Keratinocyte (primary cell): ENCODE measurements at places on chromosomes 1 and 21.
A peak's percentile ranks its signal among the peaks of the same experiment; 100 is the strongest.

DNA sequence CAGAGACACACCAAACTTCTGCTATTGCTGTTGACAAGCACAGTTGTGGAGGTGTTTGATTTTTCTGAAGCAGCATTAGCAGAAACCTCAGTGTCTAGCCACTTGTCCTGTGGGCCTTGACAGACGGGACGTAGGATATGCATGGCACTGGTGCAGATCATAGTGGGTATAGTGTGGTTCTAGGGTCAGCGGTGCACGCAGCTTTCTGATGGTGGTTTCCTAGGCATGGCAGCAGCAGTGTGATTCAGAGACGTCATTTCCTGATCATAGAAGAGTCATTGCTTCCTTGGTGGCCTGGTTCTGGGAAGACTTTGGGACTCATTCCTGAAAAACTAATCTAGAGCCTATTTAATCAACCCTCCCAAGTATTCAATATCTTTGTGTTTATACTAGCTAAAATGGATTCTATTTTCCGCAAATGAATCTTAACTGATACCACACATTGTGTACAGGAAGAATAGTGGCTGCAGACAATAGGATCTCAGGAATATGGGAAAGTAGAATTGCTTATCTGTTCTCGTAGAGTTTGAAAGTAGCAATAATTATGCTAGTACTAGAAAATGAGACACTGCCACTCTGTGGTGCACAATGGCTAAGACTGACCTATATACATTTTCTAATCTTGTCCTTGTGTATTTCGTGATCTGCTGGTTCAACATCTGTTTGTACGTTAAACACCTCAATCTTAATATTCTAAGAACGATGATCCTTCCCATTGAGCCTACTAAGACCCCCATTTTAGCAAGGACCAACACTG lies 2.8 kb upstream of the USP1 start:
- H3K27me3 ChIP-seq, result no peaks in the 10 kb centered on the region
- H3K27ac ChIP-seq, result no peak overlapping the region
- H3K4me3 ChIP-seq, result no peak overlapping the region
- no peak for DNase-seq
- H3K36me3 ChIP-seq, result no peaks in the 10 kb centered on the region

GRCh38 chr1:178262120-178262500 lies 168.2 kb downstream of the RASAL2 start:
- no peaks in the 10 kb centered on the region for H3K27me3 ChIP-seq
- no peak for DNase-seq
- peaks cover 13% of the 10 kb centered on the region for H3K4me1 ChIP-seq
- no peak overlapping the region for H3K27ac ChIP-seq

DNA sequence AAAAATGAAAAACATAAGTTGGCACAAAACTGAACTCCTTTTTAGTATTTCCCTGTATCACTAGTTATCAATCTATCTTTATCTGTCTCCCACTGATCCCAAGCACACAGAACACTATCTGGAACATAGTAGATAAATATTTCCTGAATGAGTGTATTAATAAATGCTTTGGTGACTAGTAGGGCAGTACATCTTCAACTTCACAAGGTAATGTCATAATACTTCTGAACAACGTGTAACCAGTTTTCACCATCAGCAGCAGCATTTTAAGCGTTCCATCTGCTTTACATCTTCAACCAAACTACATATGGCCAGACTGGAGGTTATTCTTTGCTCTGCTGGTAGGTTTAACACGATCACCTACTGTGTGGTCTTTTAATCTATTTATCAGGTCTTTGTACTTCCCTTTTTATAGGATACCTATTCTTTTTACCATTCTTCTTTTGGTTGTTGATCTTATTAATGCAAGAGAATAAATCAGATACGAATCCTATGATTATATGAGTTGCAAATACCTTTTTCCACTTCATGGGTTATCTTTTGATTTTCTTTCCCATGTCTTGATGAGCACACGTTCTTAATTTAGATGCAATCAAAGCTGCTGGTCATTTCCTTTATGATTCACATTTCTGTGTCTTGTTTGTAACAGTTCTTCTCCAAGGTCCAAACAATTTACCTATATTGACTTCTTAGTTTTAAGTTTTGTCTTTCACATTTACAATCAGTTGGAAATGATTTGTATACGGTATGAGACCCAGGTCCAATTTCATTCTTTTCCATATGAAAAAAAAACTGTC lies 16.3 kb downstream of the GPBP1L1 start:
- H3K27me3 ChIP-seq, result no peaks in the 10 kb centered on the region
- peaks cover 7% of the 10 kb centered on the region for H3K36me3 ChIP-seq
- H3K27ac ChIP-seq, result no peak overlapping the region
- peaks cover 2% of the 10 kb centered on the region for H3K4me1 ChIP-seq
- H3K4me3 ChIP-seq, result no peak overlapping the region

- no peaks in the 10 kb centered on the region for H3K36me3 ChIP-seq
- no peak overlapping the region for H3K27ac ChIP-seq
- no peaks in the 10 kb centered on the region for H3K4me1 ChIP-seq
- no peak for DNase-seq
Measured at GRCh38 chr1:188466539-188466938, 1637.8 kb downstream of the PLA2G4A start.

- peaks cover 17% of the 10 kb centered on the region for H3K4me1 ChIP-seq
- H3K36me3 ChIP-seq, result no peaks in the 10 kb centered on the region
- no peak overlapping the region for H3K4me3 ChIP-seq
Measured at GRCh38 chr1:203891950-203892349, 30.6 kb downstream of the SNRPE start.

- no peak for DNase-seq
- H3K27ac ChIP-seq, result no peak overlapping the region
- no peaks in the 10 kb centered on the region for H3K27me3 ChIP-seq
- H3K36me3 ChIP-seq, result no peaks in the 10 kb centered on the region
Measured at GRCh38 chr1:203091199-203091477, 5.3 kb upstream of the MYOG start.

- peaks cover 22% of the 10 kb centered on the region for H3K4me1 ChIP-seq
- DNase-seq, result no peak
- no peaks in the 10 kb centered on the region for H3K36me3 ChIP-seq
- H3K27me3 ChIP-seq, result no peaks in the 10 kb centered on the region
- no peak overlapping the region for H3K4me3 ChIP-seq
Measured at GRCh38 chr21:38784458-38785266, 21.1 kb upstream of the ETS2 start.

DNA sequence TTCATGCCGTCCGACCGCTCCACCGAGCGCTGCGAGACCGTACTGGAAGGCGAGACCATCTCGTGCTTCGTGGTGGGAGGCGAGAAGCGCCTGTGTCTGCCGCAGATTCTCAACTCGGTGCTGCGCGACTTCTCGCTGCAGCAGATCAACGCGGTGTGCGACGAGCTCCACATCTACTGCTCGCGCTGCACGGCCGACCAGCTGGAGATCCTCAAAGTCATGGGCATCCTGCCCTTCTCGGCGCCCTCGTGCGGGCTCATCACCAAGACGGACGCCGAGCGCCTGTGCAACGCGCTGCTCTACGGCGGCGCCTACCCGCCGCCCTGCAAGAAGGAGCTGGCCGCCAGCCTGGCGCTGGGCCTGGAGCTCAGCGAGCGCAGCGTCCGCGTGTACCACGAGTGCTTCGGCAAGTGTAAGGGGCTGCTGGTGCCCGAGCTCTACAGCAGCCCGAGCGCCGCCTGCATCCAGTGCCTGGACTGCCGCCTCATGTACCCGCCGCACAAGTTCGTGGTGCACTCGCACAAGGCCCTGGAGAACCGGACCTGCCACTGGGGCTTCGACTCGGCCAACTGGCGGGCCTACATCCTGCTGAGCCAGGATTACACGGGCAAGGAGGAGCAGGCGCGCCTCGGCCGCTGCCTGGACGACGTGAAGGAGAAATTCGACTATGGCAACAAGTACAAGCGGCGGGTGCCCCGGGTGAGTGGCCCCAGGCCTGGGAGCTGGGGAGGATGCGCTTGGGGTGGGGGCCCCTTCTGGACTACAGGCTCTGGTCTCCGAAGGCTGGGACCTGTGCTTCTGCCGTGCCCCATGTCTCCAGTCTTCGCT lies 1.1 kb downstream of the SKI start:
- H3K4me1 ChIP-seq, result peaks cover 33% of the 10 kb centered on the region
- H3K4me3 ChIP-seq, result peak overlapping the region; percentile 54
- H3K27me3 ChIP-seq, result no peaks in the 10 kb centered on the region
- no peaks in the 10 kb centered on the region for H3K36me3 ChIP-seq
- H3K27ac ChIP-seq, result peak overlapping the region; percentile 75
- no peak for DNase-seq

GRCh38 chr1:18352636-18353265 lies 128.0 kb upstream of the KLHDC7A start:
- no peaks in the 10 kb centered on the region for H3K4me1 ChIP-seq
- no peaks in the 10 kb centered on the region for H3K27me3 ChIP-seq
- DNase-seq, result no peak
- H3K27ac ChIP-seq, result no peak overlapping the region

DNA sequence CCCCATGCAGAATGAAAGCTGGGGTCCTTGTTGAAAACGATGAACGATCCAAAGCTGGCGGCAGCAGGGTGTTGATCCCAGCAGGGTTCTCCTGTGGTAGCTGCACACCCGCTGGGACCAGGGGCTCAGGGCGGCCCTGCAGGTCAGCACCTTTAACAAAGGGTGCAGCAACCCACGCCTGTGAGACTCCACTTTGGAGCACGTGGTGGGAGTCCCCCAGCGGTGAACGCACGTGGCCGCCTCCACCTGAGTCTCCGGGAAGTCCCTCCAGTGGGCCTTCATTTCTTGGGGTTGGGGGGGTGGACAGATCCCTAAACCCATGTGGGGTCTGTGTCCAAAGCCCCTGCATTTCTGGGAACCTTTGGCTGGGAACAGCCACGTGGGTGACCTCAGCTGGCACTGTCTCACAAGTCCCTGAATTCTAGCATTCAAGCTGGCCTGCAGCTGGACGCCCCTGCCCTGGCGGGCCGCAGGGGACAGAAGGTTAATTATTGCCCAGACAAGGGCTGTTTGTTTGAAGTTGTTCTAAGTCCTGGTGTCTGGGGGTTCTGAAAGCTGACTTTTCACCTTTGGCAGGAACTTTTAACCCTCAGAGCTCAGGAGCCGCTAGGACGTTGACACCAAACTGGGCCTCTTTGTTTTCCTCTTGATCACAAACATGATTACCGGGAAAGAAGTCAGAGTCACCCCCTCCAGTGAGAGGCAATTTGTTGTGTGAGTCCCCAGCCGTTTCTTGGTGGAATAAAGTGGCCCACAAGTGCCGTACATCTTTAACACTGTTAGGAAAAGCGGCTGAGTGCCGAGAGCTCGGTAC lies 64.5 kb downstream of the COL18A1 start:
- no peaks in the 10 kb centered on the region for H3K27me3 ChIP-seq
- DNase-seq, result no peak
- no peak overlapping the region for H3K27ac ChIP-seq
- no peaks in the 10 kb centered on the region for H3K36me3 ChIP-seq
- H3K4me1 ChIP-seq, result peaks cover 31% of the 10 kb centered on the region

DNA sequence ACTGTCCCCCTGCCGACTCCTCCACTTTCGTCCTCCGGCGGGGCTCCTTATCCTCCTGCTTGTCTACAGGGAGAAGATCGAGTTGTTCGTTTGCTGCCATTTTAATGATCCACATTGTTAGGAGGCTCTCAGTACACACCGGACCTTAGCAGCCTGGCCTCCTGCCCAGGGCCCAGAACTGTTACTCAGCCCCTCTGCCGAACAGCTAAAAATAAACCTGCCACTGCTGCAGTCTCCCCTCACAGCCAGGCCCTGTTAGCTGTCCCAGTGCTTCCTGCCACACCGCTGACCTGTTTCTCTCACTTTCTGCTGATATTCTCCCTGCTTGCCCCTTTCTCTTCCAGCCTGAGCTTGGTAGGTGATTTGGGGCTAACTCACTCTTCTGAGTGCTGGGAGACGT lies 8.3 kb downstream of the MAPKAPK2 start:
- peaks cover 13% of the 10 kb centered on the region for H3K36me3 ChIP-seq
- peaks cover 11% of the 10 kb centered on the region for H3K4me1 ChIP-seq
- H3K27ac ChIP-seq, result no peak overlapping the region
- no peak for DNase-seq

DNA sequence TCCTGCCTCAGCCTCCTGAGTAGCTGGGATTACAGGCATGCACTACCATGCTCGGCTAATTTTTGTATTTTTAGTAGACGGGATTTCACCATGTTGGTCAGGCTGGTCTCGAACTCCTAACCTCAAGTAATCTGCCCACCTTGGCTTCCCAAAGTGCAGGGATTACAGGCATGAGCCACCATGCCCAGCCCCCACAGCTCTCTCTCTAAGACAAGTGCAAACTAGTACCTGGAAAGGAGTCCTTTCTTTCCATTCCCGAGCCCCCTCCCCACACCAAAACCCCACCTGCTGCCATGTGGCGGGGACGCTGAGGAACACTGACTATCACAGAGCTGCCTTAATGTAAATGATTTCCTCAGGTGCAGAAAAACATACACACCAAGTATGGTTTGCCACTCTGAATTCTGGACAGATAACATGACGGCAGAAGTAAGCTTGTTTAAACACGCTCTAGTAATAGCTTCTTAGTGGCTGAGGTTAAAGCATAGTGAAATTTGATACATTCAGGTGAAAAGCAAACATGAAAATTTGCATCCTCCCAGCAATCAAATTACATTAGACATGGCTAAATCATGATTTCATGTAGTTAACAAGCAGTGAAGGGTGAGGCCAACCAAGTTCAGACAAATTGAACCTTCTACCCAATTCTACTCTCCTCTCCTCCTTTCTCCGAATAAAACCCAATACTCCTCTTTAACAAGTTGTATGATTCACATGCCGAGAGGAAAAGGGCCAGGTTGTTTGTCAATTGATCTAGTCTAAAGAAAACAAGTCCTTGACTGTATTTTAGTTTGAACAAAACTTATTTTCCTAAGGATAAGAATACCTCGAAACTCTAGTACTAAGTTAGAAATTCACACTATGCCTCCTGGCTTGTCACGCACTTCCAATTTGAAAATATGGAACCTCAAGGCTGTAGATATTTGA lies 19.8 kb downstream of the ERRFI1 start:
- DNase-seq, result no peak
- H3K36me3 ChIP-seq, result peaks cover 12% of the 10 kb centered on the region
- H3K27me3 ChIP-seq, result no peaks in the 10 kb centered on the region
- H3K4me3 ChIP-seq, result peak overlapping the region; percentile 43
- peak overlapping the region; percentile 100 for H3K27ac ChIP-seq
- peaks cover 43% of the 10 kb centered on the region for H3K4me1 ChIP-seq

- DNase-seq, result no peak
- H3K4me3 ChIP-seq, result no peak overlapping the region
- no peaks in the 10 kb centered on the region for H3K27me3 ChIP-seq
- no peaks in the 10 kb centered on the region for H3K36me3 ChIP-seq
- H3K4me1 ChIP-seq, result peaks cover 5% of the 10 kb centered on the region
- no peak overlapping the region for H3K27ac ChIP-seq
Measured at GRCh38 chr1:212852105-212852688, 4.7 kb upstream of the SPATA45 start.

DNA sequence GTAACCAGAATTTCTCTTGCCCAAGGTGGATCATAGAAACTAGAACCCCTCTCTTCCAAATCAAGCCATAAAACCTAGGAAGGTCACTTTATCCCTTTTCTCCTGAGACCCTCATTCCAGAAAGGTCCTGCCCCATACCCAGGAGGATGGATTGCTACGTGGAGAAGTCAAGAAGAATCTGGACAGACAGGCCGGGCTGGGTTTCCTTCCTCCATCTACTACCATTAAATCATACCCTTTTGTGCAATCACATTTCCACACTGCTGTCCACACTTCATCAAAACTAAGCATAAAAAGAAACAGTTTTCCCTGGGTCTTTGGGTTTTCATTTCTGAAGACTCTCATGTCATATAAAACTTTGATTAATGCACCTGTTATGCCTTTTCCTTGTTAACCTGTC lies 65.4 kb downstream of the C21orf91 start:
- H3K27me3 ChIP-seq, result no peaks in the 10 kb centered on the region
- DNase-seq, result no peak
- no peak overlapping the region for H3K4me3 ChIP-seq
- H3K27ac ChIP-seq, result no peak overlapping the region
- H3K4me1 ChIP-seq, result no peaks in the 10 kb centered on the region
- no peaks in the 10 kb centered on the region for H3K36me3 ChIP-seq
